ENCODE measurements at places on chromosomes 7 and 10.

DNA sequence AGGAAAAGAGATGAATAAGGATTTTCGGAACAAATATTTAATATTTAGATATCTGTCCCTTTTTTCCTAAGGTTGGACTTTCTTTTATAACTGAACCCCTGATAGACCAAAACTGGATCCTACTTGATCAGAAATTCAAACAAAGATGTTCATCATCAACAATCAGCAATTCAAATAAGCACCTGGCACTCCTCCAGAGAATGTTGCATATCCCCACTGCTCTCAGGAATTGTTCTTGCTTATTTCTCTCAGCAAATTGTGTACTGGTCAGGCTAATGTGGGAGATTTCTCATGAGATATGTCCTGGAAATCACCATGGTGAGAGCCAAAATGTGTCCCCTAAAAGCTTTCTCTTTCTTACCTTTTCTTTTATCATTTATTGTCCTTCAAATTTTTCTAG, 40.3 kb upstream of the LHFPL3 start:
- DNase-seq, result no peak

DNA sequence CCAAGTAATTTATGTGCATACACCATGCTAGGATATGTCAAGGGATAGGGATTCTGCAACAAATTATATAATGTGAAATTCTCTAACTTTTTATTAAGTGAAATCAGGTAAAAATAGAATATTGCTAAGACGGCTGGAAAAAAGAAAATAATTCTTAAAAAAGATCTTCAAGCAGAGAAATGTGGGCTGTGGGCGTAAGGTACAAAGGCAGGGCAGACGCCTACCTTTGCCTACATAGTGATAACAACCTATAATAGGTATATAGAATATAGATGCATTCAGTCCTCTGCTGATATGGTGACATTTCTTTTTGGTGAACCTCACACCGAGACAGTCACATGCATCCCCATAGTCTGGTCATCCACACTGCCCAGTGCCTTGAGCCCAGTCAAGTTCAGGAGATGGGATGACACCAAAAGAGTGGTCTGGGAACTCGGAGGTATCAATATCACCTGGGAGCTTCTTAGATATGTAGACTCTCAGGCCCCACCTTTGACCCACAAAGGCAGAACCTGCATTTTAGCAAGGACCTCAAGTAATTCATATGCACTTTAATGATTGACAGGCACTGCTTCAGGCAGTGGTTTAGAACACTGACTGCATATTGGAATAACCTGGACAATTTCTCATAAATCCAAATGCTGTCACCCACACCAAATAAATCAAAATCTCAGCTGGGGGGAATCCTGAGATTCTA, 57.5 kb upstream of the ARL4A start:
- DNase-seq, result no peak

- no peak for DNase-seq
Observed at GRCh38 chr7:92133133-92133736, 1.0 kb downstream of the CYP51A1 start.

- DNase-seq, result no peak
Observed at GRCh38 chr7:9983048-9983447, 990.6 kb upstream of the PHF14 start.

DNA sequence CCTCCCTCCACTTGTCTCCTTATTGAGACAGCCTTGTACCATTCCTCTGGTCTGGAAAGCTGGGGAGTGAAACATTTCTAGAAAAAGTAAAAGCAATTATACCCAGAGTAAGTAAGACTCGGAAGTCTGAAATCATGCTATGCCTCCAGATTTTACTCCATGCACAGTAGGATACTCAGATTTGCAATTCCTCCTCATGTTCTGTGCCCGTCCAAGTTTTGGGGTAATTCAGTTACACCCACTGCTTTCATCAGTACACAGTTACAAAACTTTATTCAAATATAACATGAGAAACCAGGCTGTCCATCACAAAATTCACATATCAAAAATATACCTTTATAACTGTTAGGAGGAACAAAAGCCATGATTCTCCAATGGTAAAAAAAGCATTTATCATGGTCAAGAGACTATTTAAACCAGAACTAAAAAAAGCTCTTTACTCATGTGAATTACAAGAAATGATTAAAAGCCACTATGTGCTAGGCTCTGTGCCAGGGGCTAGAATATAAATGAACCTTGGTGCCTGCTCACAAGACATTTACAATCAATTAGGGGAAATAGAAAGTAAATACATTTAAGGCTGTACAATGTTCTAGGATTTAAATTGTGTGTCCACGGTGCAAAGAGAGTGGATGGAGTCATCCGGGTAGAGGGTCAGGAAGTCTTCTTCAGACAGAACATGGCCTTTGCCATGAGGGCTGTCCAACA, 320.2 kb downstream of the ELMO1 start:
- DNase-seq, result no peak

DNA sequence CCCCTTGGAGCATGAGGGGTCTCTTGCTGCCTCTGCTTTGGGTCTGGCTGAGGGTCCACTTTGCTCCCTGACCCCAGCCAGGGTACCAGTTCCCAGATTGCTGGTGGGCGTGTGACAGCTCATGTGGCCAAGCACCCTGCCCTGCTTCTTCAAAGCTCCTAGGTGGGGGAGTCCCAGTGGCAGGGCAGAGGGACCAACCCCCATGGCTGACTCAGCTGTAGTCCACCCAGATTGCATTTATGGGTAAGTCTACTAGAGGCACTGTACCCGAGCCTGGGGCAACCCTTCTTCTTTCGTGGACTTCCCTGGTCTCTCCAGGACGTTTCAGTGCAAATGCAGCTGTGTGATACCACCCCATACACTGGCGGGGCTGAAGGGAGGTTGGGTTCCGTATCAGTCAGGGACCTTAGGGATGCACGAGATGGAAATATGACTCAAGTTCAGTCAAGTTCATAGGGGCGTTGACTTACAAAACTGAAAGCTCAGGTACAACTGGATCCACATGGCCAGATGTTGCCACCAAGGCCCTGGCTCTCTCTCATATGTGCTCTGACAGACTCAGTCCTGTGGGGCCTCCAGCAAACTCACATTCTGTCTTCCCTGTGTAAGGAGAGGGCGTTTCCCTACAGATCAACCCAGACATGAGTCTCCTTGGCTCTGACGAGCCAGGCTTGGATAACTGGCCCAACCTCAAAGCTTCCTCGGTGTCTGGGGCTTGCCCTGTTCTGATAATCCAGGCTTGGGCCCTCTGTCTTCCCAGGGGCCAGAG, 13.6 kb downstream of the PTPRE start:
- no peak for DNase-seq
